WTC11 (cell line): ENCODE measurements at places on chromosomes 3 and 15.
A peak's percentile ranks its signal among the peaks of the same experiment; 100 is the strongest.

- no peak for DNase-seq
Measured at GRCh38 chr3:4805662-4806061, 173.6 kb upstream of the BHLHE40 start.

GRCh38 chr3:144763878-144764454 lies 792.3 kb downstream of the DIPK2A start:
- no peak for DNase-seq

DNA sequence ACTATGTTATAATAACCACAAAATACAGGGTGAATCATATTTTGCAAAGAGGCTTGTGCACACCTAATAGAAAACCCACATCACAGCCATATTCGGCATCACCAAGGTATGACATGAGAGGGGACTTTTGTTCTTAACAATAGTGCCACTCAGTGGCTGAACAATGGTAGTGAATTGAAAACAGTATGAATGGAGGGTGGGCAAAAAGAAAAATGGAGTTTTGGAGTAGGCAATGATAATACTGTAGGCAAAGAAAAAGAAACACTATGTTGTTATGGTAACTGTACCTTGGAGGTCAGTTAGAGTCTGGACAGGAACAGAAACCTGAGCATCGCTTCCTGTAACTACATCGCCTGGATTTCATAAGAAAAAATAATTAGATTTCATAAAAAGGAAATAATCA lies 348.6 kb downstream of the PLCL2 start:
- no peak for DNase-seq

DNA sequence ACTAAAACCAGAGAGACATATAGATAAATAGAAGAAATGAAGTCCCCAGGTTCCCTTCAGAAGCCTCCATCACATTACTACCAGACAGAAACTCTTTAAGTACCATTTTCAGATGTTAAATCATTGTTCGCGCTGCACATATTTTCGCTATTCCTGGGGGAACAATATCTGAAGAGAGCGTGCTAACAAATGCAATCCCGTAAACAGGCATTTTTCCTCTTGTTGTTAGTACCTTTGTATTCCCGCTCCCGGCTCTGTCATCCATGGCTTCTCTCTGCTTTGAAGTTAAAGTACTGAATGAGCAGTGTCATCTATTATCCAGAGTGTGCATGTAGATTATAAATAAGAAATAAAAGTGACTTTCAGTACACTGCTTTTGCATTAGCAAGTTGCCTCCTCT lies 412.3 kb downstream of the FOXP1 start:
- no peak for DNase-seq

DNA sequence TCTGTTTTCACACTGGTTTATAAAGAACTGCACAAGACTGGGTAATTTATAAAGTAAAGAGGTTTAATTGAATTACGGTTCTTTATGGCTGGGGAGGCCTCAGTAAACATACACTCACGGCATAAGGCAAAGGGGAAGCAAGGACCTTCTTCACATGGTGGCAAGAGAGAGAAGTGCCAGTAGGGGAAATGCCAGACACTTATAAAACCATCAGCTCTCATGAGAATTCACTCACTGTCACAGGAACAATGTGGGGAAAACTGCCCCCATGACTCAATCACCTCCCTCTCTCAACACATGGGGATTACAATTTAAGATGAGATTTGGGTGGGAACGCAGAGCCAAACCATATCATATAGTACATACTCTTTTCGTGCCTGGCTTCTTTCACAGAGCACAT lies 42.4 kb downstream of the MAP2K1 start:
- no peak for DNase-seq

- DNase-seq = no peak
Measured at GRCh38 chr15:45550436-45550835, 27.9 kb upstream of the SLC30A4 start.

GRCh38 chr3:134709561-134710312 lies 58.9 kb upstream of the KY start:
- no peak for DNase-seq

- DNase-seq = no peak
Measured at GRCh38 chr3:184459355-184459754, 79.5 kb downstream of the CHRD start.

GRCh38 chr3:32414522-32415202 lies 23.0 kb downstream of the CMTM7 start:
- no peak for DNase-seq

GRCh38 chr3:148991219-148992026 lies at the start of gene GYG1:
TSS of gene GYG1 (plus strand) at chr3:148991540. CDS start at chr3:148991641, 101 bp downstream.
- DNase-seq = peak; percentile 77

- no peak for DNase-seq
Measured at GRCh38 chr3:172919297-172919683, 168.8 kb downstream of the ECT2 start.

GRCh38 chr3:122577409-122578031 lies at the start of gene PARP15:
TSS of gene PARP15 (plus strand) at chr3:122577650. CDS start at chr3:122577668, 18 bp downstream.
- DNase-seq = peak; percentile 55

DNA sequence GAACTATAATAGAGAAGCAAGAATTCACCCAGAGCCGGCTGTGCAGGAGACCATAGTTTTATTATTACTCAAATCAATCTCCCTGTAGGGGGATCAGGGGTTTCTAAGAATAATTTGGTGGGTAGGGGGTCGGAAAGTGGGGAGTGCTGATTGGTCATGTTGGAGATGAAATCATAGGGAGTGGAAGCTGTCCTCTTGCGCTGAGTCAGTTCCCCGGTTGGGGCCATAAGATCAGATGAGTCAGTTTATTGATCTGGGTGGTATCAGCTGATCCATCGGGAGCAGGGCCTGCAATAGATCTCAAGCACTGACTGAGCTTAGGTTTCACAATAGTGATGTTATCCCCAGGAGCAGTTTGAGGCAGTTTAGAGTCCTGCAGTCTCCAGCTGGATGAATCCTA lies 97.0 kb upstream of the SNRPN start:
- no peak for DNase-seq

- no peak for DNase-seq
Measured at GRCh38 chr3:4897765-4898453, 81.3 kb upstream of the BHLHE40 start.

DNA sequence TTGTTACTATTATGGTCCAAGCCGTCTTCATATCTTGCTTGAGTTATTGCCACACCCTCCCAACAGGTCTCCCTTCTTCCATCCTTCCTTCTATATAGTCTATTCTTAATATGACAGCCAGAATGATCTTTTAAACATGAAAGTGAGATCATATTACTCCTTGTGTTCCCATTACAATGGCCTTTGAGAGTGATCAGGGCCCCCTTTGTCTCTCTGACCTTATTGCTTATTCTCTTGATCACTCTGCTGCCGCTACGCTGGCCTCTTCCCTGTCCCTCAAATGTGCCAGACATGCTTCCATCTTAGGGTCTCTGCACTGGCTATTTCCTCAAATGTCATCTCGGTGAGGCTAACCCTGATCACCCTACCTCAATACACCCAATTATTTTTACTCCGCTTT lies 38.1 kb downstream of the UBE2E2 start:
- DNase-seq = no peak

GRCh38 chr15:63372018-63372705 lies 9.5 kb downstream of the CA12 start:
- no peak for DNase-seq

- DNase-seq = no peak
Measured at GRCh38 chr3:195286115-195286872, 15.3 kb upstream of the XXYLT1 start.

GRCh38 chr3:15015456-15015855 lies 49.7 kb downstream of the MRPS25 start:
- DNase-seq = no peak

DNA sequence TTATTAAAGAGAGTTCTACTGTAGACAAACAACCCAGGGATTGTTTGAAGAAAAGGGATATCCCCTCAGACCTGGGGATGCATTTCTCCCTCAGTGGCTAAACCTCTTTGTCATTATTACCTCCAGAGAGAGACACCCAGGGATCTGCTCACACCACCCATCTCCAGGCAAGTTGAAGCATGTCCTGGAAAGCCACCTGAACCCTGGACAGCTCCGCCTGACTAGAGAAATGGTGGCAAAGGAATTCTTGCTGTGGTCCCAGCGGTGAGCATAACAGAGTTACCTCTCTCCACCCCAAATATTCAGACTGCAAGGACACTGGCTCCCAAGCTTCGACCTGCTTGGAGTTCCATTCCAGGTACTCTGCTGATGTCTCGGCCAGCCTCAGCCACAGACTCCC lies 320.2 kb downstream of the RORA start:
- no peak for DNase-seq

GRCh38 chr3:16509721-16510619 lies 3.5 kb downstream of the RFTN1 start:
- no peak for DNase-seq

- DNase-seq = no peak
Measured at GRCh38 chr3:110123946-110124345, 786.6 kb upstream of the DPPA4 start.

GRCh38 chr3:40464339-40465110 lies 7.4 kb downstream of the RPL14 start:
- DNase-seq = no peak

GRCh38 chr3:129793319-129793718 lies 100.2 kb downstream of the TMCC1 start:
- no peak for DNase-seq

DNA sequence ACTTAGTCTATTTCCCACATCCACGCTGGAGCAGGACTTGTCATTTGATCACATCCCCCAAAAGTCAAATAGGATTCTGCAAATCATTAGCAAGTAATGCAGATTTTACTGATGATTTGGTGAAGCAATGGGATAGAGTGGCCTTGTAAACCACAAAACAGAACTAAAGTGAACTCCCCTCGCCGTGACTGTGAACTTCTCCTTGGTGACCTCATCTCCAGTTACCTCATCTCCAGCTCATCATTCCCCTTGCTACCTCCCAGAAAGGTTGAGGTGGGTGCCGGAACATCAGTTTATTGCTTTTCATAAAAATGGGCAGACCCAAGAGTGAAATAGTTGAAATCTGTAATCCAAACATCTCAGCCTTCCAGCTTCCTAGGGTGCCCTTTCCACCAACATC lies 36.7 kb upstream of the ADPGK start:
- DNase-seq = no peak

- peak; percentile 4 for DNase-seq
Measured at GRCh38 chr15:101318839-101319238, 23.8 kb upstream of the SNRPA1 start.

- no peak for DNase-seq
Measured at GRCh38 chr3:31947162-31947561, 33.9 kb downstream of the OSBPL10 start.

DNA sequence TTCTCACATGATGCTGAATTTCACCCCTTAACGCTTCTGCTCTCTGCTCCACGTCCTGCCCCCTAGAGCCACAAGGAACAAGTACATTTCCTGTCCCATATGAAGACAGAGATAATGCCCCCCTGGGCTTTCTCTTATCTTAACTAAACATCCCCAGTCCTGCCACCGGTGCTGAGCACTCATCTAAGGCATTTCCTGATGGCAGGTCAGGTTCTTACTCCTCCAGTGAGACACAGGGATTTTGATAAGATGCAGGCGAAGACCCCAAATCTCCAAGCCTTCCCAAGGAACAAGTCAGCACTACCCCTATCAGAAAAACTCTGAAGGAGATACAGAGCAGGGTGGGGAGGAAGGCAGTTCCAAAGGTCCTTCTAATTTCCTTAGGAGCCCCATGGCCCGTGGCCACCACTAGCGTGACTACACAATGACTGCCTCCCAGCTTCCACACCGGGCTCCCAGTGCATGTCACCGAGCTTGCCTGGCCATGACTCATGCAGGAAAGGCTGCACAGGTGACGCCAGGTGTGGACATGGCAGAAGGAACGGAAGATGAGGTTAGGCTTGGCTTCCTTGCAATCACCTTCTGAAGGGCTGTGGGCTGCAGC lies 152.9 kb downstream of the XXYLT1 start:
- no peak for DNase-seq

GRCh38 chr3:69313251-69313650 lies 72.6 kb downstream of the FRMD4B start:
- DNase-seq = no peak

- no peak for DNase-seq
Measured at GRCh38 chr3:43255662-43256061, 30.7 kb upstream of the SNRK start.

DNA sequence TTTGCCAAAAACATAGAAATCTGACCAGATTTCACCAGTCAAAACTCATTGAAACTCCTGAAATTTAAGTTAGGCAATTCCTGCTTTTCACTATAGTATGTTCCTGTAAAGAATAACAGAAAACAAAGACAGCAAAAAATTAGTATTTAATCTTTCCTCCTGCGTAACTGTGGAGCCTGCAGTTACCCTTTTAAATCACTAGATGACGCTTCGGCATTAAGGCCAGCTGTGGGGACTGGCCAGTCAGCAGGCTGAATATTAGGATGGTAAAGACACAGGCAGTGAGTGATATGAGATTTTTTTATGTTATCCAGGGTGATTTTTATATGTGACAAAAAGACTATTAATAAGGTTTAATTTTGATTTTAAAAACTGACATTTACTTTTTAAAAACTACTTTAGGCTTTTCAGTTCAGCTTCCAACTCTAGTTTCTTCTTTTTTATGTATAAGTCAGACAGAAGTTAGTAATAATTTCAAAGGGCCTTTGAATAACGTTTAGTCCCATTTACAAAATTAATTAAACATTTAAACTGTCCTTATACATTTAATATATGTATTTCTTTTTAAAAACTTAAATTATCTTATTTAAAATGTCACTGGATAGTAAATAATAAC lies 165.1 kb downstream of the PPM1L start:
- peak; percentile 20 for DNase-seq

DNA sequence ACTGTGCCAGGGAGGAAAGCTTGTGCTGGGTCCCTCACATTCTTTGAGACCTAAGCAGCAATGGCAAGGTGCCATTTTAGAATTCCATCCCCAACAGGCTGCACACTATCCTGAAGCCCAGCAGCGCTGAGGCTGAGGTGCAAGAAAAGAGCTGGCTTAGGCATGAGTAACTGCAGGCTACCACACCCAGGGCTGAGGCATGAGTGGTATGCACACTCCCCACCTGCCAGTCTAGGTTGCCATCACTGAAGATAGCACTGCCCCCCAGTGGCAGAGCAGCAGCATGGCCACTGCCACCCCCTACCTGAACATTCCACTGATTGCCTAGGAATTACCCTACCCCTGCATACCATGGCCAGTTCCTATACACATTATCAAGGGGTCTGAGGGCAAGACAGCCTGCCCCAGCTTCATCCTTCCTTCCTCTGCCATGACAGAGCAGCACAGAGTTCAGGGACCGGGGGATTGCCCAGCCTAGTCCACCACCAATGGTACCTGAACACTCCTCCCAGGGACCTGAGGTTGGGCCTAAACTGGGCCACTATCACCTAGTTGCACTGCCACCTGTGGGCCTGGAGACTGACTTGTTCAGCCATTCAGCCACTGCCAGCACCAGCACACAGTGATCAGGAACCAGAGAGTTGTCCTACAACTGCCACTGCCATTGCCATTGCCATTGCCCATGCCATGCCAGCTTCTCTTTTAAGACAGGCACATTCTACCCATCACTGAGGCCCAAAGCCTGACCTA lies 129.8 kb downstream of the SATB1 start:
- peak; percentile 89 for DNase-seq
